Naive thymus-derived CD8-positive, alpha-beta T cell (primary cell): ENCODE measurements at places on chromosomes 12 and 14.

- no peak for DNase-seq
These were observed 225.1 kb upstream of the FSCB start for GRCh38 chr14:44732144-44732543.

- DNase-seq: no peak
These were observed 48.7 kb downstream of the ACADS start for GRCh38 chr12:120774169-120774916.

GRCh38 chr12:25323581-25323982 is 72.9 kb upstream of the KRAS start:
- no peak for DNase-seq

- no peak for DNase-seq
These were observed 83.3 kb downstream of the DAAM1 start for GRCh38 chr14:59271734-59272133.

- no peak for DNase-seq
These were observed 298.3 kb downstream of the SSPN start for GRCh38 chr12:26493656-26494055.

DNA sequence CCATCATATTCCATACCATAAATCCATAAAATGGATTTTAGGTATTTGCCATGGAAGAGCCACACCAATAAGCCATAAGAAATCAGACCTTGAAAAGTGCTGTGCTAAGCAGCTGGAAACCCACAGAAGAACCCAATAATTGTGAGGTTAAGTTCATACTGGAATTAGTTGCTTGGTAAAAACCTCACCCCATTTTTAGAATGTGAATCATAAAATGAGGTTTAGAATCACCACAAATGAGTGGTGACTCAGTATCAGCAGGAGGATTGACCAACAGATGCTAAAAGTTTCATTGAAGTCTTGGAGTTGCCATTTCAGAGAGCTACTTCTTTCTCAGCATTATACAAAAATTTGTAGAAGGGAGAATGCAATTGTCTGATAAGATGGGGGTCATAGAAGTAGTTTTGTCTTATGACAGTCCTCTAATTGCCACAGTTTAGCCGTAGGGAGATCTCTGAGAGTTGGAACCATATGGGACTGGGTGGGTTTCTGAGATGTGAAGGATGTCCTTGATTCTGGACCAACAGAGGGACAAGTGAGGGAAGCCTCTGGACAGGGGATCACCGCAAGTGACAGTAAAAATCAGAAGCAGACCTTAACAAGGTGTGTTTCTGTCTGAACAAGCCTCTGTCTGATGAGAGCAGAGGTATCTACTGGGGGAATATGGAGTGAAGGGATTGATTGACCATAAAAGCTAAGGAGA is 1.4 kb upstream of the STON2 start:
- no peak for DNase-seq

GRCh38 chr14:66036547-66036946 is 449.6 kb upstream of the CCDC196 start:
- DNase-seq: no peak

DNA sequence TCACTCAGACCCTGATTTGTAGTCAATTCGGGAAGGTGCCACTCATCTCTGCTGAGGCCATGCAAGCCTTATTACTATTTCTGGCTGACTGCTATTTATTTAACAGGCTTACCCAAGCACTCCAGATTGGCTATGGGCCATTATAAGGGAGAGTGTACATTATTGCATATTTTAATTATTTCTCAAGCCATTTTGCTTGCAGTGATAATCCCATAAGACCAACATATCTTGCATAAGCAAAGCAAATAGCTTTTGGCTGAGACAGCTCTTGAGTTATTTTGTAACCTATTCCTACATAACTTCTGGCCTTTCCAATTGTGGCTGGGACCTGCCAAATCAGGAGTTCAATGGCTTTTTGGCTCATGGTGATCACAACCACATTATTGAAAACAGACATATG is 509.6 kb upstream of the USP15 start:
- no peak for DNase-seq

DNA sequence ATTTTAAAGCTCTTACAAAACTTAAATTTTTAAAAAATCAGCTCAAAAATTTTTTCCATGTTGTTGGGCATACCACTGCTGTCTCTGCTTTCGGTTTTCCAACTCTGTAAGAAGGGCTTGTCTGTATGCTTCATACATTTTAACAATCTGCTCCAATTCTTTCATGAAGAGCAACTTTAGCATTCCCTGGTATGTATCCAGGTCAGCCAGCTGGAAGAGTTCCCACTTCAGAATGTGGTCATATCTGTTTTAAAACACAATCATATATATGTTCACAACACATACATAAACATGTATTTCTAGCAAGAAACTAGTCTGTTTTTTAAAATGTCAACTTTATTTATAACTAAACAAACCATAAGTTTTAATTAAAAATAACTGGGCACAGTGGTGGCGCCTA is 33.0 kb downstream of the SAV1 start:
- DNase-seq: no peak

GRCh38 chr14:97995531-97995930 is 1198.3 kb downstream of the VRK1 start:
- no peak for DNase-seq

- DNase-seq: no peak
These were observed 45.0 kb upstream of the P2RX7 start for GRCh38 chr12:121087467-121088194.

DNA sequence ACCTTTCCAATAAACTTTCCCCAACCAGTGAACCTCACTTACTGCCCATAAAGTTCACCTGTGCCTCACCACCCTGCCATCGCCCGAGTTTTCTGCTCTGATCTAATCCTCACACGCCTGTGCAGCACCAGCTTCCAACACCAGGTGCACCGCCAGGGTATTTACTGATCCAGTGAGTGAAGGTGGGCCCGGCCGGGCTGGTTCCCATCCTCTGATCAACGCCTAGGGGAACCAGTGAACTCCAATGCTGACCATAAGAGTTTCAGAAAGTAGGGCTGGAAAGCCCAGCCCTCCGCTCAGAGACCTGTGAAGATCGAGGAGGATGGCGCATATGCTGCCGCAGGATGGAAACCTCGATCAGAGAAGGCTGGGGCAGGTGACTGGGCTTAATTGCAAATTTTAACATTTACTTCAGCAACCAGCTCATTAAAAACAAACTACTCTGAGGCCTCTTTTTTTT is 685 bp upstream of the MYL6B start:
- DNase-seq: peak; percentile 46

GRCh38 chr12:62458626-62459025 is 8.0 kb upstream of the MON2 start:
- DNase-seq: no peak

- no peak for DNase-seq
These were observed 451.3 kb upstream of the USP15 start for GRCh38 chr12:61808856-61809255.

DNA sequence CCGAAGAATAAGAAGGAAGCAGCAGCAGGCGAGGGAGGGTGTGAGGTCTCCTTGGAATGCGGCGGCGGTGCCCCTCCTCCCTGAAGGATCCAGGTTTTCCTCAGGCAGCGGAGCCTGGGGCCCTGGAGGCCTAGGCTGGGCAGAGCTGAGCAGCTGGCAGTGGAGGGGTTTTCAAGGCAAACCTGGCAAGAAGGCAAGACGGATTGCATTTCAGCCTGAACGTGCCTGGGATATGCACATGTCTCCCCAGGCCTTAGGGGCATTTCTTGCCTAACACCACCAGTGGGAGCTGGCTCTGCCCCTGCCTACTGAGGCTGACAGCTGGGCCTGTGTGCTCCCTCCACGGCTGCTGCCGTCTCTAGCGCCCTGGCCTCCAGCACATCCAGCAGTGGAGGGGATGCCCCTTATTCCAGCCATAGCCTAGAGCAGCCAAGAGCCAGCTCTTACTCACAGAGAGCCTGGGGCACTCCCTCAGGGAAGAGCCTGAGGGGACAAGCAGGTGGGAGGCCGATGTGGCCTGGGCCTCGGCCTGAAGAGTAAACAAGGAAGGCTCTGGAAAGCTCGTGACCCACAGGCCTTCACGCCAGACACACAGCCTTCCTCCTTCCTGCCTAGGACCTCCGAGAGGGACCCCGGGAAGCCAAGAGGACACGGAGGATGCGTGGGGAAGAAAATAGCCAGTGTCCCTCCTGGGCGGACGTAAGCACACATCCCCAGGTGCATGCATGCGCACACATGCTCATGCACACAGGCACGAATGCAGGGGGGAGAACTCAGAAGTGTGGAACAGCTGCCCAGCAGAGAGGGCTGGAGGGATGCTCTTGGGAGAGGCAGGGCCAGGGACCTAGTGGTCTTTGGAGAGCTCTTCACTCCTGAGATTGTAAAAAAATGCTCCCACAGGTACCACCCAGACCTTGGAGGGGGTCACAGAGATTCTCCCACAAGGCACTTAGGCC is 23.0 kb upstream of the EIF2B2 start:
- DNase-seq: no peak

GRCh38 chr14:58744801-58745394 is 107.1 kb downstream of the DACT1 start:
- DNase-seq: no peak

- no peak for DNase-seq
These were observed 29.6 kb downstream of the CCDC92 start for GRCh38 chr12:123942911-123943648.

- DNase-seq: no peak
These were observed 50.0 kb downstream of the SOX5 start for GRCh38 chr12:23899434-23899833.

- DNase-seq: no peak
These were observed 69.8 kb downstream of the DPF3 start for GRCh38 chr14:72824051-72824450.

- peak; percentile 34 for DNase-seq
These were observed 56.0 kb downstream of the PLEKHG3 start for GRCh38 chr14:64760146-64760755.

DNA sequence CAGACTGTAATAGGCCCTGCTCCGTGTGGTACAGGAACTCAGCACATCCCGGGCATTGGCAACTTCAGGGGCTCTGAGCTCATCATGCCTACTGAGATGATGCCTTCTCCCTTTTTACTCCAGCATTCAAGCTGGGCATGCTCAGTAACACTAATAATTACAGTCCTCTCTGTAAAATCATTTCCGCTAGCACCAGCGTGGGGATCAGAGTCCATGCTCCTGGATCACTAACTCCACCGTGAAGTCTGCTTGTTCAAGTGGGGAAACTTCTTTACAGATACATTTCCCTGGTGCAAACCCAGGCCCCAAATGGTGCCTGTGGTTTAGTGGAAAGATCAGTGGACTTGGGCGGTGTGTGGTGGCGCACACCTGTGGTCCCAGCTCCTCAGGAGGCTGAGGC is 16.7 kb downstream of the CLSTN3 start:
- DNase-seq: no peak

DNA sequence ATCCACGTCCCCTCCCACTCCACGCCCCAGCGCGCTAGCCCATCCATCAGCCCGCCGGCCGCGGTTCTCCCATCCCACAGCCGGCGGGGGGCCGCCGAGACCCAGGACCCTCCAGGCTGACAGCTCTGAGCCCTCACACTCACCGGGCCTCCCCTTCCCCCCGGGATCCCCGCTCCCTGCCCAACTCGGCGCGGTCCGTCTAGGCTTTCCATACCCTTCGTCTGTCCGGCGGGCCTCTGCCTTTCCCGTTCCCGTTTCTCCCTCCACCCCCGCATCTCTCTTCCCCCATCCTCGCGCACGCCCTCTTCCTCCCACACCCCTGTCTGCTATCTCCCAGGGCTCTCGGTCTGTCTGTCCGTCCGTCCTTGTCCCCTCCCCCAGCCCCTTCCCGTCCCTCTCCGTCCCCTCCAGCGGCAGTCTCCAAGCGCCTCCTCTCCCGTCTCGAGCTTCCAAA is 726 bp downstream of the ZFHX2 start:
- DNase-seq: no peak

GRCh38 chr12:123867141-123867540 is 105.0 kb downstream of the DNAH10 start:
- no peak for DNase-seq

DNA sequence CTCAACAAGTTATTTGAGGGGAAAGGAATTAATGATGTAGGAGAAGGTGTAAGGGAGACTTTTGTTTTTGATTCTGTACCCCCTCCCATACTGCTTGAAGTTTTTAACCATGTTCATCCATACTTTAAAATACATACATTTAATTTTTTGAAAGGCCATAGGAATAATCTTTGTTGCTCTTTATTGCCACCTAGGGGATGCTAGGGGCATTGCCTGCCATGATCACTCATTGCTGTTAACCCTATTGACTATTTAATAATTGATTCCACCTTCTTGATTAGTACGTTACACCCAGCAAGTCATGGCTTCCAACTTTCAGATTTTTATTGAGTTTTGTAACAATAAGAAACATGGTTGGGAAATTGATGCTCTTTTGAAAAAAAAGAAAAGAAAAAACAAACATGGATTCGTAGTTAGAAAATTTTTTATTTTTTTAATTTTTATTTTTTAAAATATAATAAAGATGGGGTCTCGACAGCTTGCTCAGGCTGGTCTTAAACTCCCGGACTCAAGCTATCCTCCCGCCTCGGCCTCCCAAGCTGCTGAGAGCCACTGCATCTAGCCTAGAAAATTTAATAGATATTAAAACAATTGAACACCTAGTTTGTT is 8.5 kb upstream of the PRKAB1 start:
- DNase-seq: peak; percentile 51

- DNase-seq: no peak
These were observed 30.7 kb downstream of the CEP290 start for GRCh38 chr12:88111074-88111652.

- no peak for DNase-seq
These were observed 88.7 kb downstream of the BCL11B start for GRCh38 chr14:99183311-99183710.

DNA sequence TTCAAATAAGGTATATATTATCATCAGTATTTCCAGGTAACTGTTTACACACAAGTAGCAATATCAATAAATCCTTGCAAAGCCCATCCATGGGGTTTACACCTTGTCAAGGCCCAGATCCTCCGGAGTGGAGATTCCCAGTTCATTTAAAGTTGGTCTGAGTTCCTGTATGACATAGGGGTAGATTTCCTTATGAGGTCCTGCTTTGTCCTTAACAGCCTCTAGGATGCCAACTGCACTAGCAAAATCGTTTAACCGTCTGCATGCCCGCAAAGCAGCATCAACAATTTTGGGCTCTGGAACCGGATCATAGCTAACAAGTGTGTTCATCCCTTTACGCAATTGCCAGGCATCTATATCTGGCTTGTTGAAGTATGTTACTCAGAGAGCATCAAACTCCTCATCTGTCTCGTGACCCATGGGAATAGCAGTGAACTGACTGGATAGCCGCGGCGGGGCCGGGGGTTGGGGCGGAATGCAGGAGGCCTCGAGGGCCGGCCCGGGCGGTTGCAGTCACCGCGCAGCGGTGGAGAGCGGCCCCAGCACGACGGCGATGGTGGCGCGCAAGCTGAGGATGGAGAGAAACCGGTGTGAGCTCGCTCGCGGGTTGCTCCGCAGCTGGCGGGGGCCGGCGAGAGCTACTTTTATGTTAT is 30.6 kb upstream of the FBXO34 start:
- no peak for DNase-seq

GRCh38 chr14:74549588-74549987 is 56.0 kb downstream of the ISCA2 start:
- DNase-seq: no peak

- no peak for DNase-seq
These were observed 4.4 kb upstream of the PLXNC1 start for GRCh38 chr12:94143951-94144350.

DNA sequence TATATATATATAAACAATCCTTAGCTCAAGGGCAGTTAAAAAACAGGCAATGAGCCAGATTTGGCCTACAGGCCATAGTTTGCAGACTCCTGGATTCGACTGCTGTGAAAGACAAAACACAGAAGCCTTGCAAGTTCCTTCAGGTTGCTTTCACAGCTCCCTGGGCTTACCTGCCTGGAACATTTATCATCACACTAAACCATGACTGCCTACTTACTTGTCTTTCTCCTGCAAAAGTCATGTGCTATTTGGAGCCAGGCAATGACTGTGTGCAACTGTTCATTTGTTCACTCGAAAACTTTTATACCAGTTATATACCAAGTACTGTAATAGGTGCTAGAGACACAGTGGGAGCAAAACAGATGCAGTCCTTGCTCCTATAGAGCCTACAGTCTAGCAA is 2.2 kb upstream of the RPS6KA5 start:
- no peak for DNase-seq
